ENCODE measurements at places on chromosomes 2 and 18. TPM values are rescaled to one million over a fixed set of nuclear protein-coding genes. Genes with fewer than 3 reads are reported as not detected.
A peak's percentile ranks its signal among the peaks of the same experiment; 100 is the strongest.

- peak overlapping the region; percentile 41 for H3K4me3 ChIP-seq
- peak overlapping the region; percentile 99 for H3K27ac ChIP-seq
- no peaks in the 10 kb centered on the region for H3K27me3 ChIP-seq
- DNase-seq, result peak; percentile 77
Observed at GRCh38 chr2:234249873-234250272, 199.4 kb downstream of the SPP2 start.

DNA sequence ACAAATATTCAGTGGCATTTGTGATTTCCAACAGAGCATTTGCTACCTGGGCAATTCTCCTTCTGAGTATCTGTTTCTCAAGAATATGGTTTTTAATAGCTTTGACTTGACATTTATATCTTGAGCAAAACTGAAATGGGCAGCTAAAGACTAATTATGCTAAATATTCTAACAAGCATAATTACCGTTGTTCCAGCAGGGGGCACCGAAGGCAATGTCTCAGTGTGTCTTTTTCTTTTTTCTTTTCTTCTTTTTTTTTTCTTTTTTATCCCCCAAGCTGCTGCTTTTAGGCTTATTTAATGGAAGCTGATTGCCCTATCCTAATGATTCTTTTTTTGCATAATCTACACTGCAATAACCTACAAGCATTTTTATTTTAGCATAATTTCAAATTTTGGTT, 138.9 kb upstream of the NABP1 start:
- DNase-seq, result no peak
- H3K4me1 ChIP-seq, result no peaks in the 10 kb centered on the region
- H3K27me3 ChIP-seq, result no peaks in the 10 kb centered on the region
- no peak overlapping the region for H3K27ac ChIP-seq
- H3K4me3 ChIP-seq, result no peak overlapping the region

DNA sequence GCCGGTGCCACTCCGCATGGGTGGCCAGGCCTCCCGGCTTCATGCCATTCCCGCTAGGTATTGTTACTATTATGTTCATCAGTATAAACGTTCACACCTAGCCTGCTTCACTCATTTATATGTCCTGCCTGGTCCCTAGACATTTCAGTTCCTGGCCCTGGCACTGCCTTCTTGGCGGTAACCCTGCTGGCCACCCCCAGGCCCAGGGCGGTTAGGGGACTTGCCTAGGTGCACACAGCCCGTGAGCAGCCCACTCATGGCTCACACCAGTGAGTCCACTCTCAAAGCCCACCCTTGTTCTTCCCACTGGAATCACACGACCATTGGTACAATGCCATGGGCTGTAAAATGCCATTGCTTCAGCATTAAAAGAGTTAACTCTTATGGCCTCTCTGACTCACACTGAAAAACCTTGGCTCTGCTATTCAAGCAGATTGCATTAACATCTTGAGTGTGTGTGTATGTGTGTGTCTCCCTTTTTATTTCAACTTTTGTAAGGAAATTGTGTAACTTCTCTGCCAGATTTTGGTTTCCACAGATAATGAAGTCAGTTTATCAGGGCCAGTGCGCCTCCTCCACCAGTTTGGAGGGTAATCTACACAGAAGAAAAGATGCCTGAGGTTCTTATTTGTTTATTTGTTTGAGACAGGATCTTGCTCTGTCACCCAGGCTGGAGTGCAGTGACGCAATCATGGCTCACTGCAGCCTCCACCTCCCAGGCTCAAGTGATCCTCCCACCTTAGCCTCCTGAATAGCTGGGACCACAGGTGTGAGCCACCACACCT, 74.2 kb downstream of the RAB31 start:
- H3K4me1 ChIP-seq, result peaks cover 15% of the 10 kb centered on the region
- H3K27ac ChIP-seq, result no peak overlapping the region
- H3K36me3 ChIP-seq, result peaks cover 4% of the 10 kb centered on the region
- H3K27me3 ChIP-seq, result no peaks in the 10 kb centered on the region
- H3K4me3 ChIP-seq, result no peak overlapping the region

DNA sequence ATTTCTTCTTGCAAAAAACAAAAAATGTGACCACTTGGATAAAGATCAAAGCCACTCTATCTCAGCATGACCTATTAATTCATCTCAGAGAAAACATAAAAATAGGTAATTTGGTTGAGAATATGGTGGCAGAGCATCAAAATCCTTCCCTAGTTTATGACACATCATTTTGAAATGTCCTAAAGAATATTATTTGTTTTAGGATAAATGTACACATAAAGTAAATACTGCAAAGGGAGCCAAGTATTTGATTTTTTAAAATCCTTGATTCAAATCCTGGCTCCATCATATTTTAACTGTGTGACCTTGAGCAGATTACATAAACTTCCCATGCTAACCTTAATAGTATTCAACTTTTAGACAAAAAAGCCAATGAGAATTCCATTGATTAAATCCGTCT, 206.6 kb downstream of the CDH2 start:
- H3K27ac ChIP-seq, result no peak overlapping the region
- DNase-seq, result no peak
- H3K36me3 ChIP-seq, result no peaks in the 10 kb centered on the region
- no peaks in the 10 kb centered on the region for H3K27me3 ChIP-seq
- H3K4me1 ChIP-seq, result no peaks in the 10 kb centered on the region
- no peak overlapping the region for H3K4me3 ChIP-seq

- no peaks in the 10 kb centered on the region for H3K36me3 ChIP-seq
- H3K4me3 ChIP-seq, result no peak overlapping the region
- no peaks in the 10 kb centered on the region for H3K27me3 ChIP-seq
Observed at GRCh38 chr18:37873416-37873815, 307.8 kb upstream of the CELF4 start.

GRCh38 chr2:31268344-31268743, 34.4 kb downstream of the EHD3 start:
- H3K4me3 ChIP-seq, result no peak overlapping the region
- DNase-seq, result no peak
- no peaks in the 10 kb centered on the region for H3K27me3 ChIP-seq
- H3K4me1 ChIP-seq, result no peaks in the 10 kb centered on the region
- H3K27ac ChIP-seq, result no peak overlapping the region

- no peaks in the 10 kb centered on the region for H3K36me3 ChIP-seq
- no peak for DNase-seq
- H3K27me3 ChIP-seq, result peaks cover 6% of the 10 kb centered on the region
- no peaks in the 10 kb centered on the region for H3K4me1 ChIP-seq
- H3K27ac ChIP-seq, result no peak overlapping the region
Observed at GRCh38 chr2:231545105-231545902, 15.1 kb upstream of the NMUR1 start.

DNA sequence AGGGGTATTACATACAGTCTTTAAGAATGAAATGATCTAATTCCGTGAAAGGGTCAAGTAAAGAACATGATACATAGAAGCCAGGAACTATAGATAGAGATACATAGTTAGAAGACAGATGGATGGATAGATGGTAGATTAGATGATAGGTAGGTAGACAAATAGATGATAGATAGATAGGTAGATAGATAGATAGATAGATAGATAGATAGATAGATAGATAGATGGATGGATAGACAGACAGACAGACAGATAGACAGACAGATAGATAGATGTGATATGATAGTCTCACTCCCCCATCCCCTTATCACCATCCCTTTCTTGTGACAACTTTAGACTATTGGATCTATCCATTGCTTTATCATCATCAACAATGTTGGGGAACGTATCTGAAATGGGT, 448.2 kb downstream of the METTL4 start:
- no peaks in the 10 kb centered on the region for H3K4me1 ChIP-seq
- H3K27me3 ChIP-seq, result no peaks in the 10 kb centered on the region
- no peak overlapping the region for H3K27ac ChIP-seq
- no peak overlapping the region for H3K4me3 ChIP-seq
- no peak for DNase-seq

GRCh38 chr2:101348883-101349282, 38.4 kb downstream of the CREG2 start:
- no peaks in the 10 kb centered on the region for H3K36me3 ChIP-seq
- no peak overlapping the region for H3K27ac ChIP-seq
- H3K4me1 ChIP-seq, result no peaks in the 10 kb centered on the region
- DNase-seq, result no peak

DNA sequence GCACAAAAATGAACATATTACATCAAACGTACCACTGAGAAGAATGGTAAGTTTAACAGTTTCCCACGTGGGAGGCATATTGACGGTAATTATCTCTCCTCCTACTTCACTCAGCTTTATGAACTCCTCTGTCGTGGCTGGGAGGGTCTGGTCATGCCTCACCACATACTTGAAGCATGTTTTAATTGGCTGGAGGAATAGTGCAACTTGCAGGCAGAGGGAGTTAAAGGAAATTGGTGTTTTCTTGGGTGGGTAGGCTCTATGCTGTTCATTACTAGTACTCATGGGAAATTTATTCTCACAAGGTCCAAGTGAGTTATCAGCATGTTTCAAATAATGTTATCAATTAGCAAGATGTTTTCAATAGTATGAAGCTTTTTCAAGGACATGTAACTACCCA, 767.0 kb downstream of the PLCL1 start:
- no peaks in the 10 kb centered on the region for H3K4me1 ChIP-seq
- H3K36me3 ChIP-seq, result no peaks in the 10 kb centered on the region
- H3K27ac ChIP-seq, result no peak overlapping the region
- H3K27me3 ChIP-seq, result no peaks in the 10 kb centered on the region
- H3K4me3 ChIP-seq, result no peak overlapping the region

DNA sequence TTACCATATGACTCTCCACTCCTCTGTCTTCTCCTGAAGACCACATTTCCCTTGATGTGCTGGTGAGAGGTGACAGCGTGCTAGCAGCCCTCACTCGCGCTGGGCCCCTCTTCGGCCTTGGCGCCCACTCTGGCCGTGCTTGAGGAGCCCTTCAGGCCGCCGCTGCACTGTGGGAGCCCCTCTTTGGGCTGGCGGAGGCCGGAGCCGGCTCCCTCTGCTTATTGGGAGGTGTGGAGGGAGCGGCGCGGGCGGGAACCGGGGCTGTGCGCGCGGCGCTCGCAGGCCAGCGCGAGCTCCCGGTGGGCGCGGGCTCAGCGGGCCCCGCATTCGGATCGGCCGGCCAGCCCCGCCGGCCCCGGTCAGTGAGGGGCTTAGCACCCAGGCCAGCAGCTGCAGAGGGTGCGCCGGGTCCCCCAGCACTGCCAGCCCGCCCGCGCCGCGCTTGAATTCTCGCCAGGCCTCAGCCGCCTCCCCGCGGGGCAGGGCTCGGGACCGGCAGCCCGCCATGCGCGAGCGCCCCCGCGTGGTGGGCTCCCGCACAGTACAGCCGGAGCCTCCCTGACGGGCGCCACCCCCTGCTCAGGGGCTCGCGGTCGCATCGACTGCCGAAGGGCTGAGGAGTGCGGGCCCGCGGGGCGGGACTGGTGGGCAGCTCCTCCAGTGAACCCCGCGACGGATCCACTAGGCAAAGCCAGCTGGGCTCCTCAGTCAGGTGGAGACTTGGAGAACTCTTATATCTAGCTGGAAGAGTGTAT, 246.6 kb upstream of the REG3G start:
- no peaks in the 10 kb centered on the region for H3K27me3 ChIP-seq
- no peak overlapping the region for H3K4me3 ChIP-seq
- no peaks in the 10 kb centered on the region for H3K36me3 ChIP-seq
- no peak overlapping the region for H3K27ac ChIP-seq

Gene NTSR2
- polyA plus RNA-seq, result not detected
